HL-60 (cell line): ENCODE measurements at places on chromosomes 2 and 18.

GRCh38 chr2:42614838-42615237 is 46.4 kb downstream of the MTA3 start:
- no peak for DNase-seq

DNA sequence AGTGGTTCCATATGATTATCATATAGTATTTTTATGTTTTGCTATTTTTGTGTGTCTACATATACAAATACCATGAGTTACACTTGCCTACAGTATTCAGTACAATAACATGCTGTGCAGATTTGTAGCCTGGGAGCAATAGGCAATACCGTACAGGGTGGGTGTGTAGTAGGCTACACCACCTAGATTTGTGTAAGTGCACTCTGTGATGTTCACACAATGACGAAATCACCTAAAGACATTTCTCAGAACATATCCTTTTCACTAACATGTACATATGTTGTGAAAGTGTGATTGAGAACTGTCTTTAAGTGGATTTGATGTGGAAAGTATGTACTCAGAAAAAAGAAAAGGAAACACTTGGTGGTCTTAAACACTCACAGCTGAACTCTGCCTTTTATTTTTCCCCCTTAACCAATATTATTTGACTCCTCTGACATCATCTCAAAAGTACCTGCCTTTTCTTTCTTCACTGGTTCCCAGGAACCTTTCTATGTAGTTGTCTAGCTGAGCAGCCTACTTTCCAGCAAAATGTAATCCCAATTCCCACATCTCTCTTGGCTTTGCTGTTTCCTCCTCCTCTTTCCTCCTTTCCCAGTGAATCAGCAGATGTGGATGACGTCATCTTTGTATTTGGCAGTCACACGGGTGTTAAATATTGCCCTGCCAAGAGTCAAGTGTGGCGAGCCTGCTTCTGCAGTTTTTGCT is 47.7 kb downstream of the OSBPL6 start:
- no peak for DNase-seq

- DNase-seq = no peak
Measured at GRCh38 chr18:74060579-74060978, 87.1 kb downstream of the FBXO15 start.

GRCh38 chr18:1965016-1965415 is 606.3 kb downstream of the METTL4 start:
- DNase-seq = peak; percentile 1

DNA sequence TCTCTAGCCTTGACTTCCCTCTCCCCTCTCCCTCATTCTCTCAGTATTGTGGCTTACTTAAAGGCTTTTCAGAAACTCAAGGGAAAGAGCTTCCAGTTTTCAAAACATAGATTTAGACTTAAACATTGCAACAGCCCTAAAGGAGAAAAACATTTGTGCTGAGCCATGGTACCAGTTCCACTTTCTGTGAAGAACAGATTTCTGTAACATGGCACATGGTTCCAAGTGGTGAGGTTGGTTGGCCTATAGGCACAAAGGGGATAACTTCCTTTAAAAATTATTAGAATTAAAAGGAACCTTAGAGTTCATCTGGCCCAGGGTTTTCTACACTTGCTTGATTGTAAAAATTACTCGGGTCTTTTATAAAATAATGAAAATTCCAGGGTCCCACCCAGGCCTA is 138.6 kb upstream of the CDCA7 start:
- no peak for DNase-seq

- no peak for DNase-seq
Measured at GRCh38 chr2:59005836-59006615, 764.9 kb upstream of the FANCL start.

DNA sequence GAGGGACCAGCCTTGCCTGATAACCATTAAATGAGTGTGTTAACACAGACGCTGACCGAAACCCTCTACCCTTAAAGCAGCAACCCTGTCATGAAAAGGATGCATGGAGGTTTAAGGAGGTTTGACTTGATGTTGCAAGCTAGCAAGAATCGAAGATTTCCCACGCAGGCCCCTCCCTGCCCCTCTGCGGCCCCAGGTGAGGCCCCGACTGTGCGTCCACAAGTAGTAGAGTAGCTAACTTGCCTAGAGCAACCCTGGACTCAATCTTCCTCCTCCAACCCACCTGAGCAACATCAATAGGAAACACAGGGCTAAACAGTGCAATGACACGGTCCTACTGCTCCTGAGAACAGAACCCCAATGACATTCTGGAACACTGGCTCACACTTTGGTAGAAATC is 150.1 kb downstream of the COL4A4 start:
- DNase-seq = no peak
